ENCODE measurements at places on chromosomes 12 and 14.

DNA sequence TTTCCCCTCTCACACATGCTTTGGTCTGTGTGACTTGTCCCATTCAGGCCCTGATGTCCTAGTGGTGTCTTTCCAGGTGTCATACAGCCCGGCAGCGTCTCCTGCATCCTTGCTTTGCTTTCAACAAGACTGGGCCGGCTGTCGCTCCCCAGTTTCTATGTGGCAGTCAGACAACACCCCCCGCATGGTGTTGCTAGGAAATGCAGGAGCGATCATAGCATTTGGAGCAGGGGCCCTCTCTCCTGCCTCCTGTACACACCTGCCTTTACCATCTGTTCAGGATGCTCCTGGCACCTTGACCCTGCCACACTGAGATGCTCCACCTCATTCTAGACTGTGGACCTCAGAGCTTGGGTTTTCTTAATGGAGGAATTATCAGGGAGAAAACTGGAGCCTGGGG is 29.5 kb downstream of the CACNA1C start:
- DNase-seq = no peak

- DNase-seq = no peak
Observed at GRCh38 chr12:28780096-28780495, 369.0 kb upstream of the FAR2 start.

GRCh38 chr14:50225974-50226297 is 5.4 kb downstream of the SOS2 start:
- DNase-seq = no peak

- no peak for DNase-seq
Observed at GRCh38 chr12:49364989-49365388, 2.3 kb upstream of the SPATS2 start.

GRCh38 chr14:105195522-105196264 is 14.6 kb upstream of the NUDT14 start:
- DNase-seq = no peak

DNA sequence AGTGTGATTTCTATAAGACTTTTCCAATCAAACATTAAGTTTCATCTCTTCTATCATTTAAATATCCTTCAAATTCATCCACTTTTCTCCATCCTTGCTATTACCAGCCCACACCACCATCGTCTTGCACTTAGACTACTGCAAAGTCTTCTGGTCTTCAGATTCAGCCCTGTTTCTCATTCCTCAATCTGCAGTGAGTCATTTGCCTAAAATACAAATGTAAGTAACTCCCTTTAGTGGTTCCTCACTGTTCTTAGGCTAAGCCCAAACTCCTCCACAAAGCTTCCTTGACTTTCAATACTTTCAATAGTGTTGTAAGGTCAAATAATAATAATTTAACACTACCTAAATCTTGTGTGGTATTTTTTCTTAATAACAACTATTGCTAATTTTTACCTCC is 83.3 kb downstream of the PLEKHG7 start:
- no peak for DNase-seq

GRCh38 chr14:36955376-36955775 is 217.0 kb downstream of the SLC25A21 start:
- no peak for DNase-seq
